ENCODE measurements at places on chromosomes 7 and 10.

DNA sequence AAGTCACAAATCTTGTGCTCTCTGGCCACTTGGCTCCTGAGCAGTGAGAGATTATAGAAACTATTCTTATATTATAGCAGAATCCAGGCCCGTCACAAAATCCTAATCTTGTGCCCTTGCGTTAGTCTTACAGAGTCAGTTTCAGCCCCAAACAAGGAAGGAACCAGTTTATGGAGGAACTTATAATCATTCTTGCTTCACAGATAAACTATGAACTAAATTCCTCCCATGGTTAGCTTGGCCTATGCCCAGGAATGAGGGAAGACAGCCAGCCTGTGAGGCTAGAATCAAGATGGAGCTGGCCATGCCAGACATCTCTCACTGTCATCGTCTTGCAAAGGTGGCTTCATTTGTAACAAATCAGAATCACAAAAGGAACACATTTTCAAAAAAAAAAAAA is 199.7 kb upstream of the PITRM1 start:
- DNase-seq, result no peak

- DNase-seq, result no peak
Observed at GRCh38 chr7:8151161-8151725, 110.7 kb downstream of the ICA1 start.

GRCh38 chr10:129796710-129797420 is 167.2 kb downstream of the EBF3 start:
- no peak for DNase-seq

DNA sequence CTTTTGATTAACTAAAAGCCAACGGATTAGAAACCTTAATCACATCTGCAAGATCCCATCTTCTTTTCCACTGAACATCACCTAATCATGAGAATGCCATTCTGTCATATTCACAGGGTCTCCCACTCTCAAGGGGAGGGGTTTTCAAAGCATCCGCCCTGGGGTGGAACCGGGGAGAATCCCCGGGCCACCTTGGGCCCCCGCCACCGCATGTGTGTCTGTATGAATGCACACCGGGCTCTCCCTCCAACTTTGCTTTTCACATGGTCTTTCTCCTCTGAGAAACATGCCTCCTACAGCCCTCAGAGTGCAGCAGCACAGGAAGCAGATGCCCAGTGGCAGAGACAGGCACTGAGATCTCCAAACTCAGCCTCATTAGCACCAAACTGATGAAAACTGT is 233.2 kb upstream of the PPP2R2D start:
- DNase-seq, result no peak

GRCh38 chr7:129903935-129904334 is 48.8 kb downstream of the UBE2H start:
- no peak for DNase-seq

- DNase-seq, result no peak
Observed at GRCh38 chr7:66627881-66628360, 760 bp upstream of the KCTD7 start.

- no peak for DNase-seq
Observed at GRCh38 chr10:78869508-78870454, 199.0 kb upstream of the ZMIZ1 start.

DNA sequence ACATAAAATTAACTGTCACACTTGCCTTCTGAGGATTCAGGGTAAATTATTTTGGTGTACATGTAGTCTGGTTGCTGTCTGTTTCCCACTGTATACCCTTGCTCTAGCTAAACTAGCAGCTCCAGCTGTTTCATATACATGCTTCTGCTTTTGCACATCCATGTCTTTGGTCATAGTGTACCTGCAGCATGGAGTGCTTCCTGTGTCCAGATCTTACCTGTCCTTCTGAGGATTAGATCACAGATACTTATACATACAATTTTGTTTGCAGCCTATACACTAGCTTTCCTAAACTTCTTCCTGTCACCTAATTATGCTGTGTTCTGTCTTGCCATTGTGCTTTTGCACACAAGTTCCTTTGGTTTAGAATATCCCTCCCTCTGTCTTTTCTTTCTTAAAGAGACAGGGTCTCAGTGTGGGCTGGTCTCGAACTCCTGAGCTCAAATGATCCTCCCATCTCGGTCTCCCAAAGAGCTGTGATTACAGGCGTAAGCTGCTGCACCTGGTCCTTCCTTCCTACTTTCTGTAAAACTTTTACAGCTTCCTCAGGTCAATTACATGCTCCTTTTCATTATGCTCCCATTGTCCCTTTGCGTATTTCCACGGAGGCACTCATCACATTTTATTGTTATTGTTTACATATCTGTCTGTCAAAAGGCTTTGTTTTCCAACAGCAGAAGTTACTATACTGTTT is 33.8 kb downstream of the TPST1 start:
- DNase-seq, result no peak

DNA sequence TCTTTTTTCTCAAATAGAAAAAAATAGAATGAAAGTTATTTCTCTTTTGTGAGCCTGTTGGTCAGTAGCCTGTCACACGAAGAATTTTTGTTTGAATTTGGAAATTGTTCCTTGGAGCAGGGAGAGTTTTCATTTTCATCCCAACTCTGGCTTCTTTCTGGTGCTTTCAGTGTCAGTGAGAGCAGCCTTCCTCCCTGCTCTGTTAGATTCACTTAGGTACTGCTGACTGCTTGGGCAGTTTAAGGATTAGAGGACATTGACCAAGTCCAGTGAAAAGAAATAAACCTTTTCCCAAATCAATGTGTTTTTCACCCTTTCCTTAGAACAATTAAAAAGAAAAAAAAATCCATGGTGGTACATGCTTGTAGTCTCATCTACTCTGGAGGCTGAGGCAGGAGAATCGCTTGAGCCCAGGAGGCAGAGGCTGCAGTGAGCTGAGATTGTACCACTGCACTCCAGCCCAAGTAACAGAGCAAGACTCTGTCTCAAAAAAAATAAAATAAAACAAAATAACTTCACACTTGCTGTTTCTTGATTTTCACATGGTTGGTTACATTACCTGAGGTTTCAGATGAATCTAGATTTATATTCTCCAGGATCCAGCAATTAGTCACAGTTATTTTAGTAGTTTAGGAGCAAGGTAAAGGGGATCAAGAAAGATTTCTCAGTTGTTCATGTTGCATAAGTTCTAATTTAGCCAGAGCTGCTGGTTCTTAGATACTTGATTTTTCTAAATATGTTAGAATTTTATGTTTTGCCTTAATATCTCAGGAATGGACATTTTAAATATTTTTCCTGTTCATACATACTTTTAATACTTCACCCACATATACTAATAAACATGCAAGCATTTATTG is 63.1 kb downstream of the ZNRF2 start:
- no peak for DNase-seq

GRCh38 chr7:35593899-35594298 is 101.0 kb downstream of the HERPUD2 start:
- DNase-seq, result no peak

DNA sequence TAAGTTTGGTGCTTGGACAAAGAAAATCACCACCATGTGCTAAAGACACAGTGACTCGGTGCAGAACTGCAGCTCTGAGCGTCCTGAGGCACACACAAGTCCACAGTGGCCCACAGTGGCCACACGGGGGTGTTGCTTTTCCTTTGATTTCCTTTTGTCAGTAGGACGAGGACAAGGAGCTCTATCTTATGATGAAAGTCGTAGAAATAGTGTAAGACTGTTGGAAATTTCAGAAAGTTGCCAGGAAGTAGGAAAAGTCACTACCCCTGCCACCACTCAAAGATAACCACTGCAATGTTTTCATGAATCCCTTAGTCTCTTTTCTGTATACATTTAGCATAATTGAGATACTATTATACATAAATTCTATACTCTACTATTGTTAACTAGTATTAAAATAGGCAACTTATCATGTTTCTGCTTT is 146.0 kb downstream of the TNS3 start:
- peak; percentile 26 for DNase-seq

- DNase-seq, result no peak
Observed at GRCh38 chr7:127833641-127834040, 181.6 kb downstream of the SND1 start.

DNA sequence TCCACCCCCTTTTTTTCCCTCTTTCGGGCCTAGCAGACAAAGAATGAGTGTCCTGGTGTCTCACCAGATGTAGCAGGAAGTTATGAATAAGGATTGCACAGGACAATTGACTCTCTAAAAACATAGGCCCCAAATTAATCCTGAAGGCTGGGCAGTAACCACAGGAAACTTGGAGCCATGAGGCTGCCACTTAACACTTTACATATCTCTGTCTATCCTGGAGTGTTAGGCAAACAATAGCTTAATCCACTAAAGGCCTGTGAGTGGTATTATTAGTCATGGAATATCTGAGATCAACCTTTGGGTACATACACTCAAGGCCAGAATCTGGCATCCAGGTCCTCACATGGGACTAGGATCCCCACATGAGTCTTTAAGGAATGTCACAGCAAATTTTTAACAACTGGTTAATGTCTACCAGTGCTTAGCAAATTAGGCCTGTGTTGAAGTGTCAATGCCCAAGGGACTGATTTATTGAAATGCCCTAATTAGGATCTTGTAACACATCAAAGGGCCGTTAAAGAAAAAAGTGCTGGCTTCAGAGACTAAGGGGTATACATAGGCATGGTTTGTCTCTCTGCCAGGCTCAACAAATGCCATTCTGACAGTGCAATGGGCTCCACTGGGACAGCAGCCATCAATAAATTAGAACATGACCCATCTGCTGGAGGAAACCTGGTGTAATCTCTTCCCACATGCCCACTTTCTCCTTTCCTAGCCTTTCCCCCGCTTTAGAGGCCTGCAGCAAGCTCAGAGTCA is 196.7 kb upstream of the TBX20 start:
- no peak for DNase-seq

- DNase-seq, result no peak
Observed at GRCh38 chr10:87092376-87092860, 2.2 kb downstream of the GLUD1 start.

- no peak for DNase-seq
Observed at GRCh38 chr7:30971840-30972563, 8.2 kb downstream of the GHRHR start.

- no peak for DNase-seq
Observed at GRCh38 chr10:110837418-110838171, 34.1 kb upstream of the PDCD4 start.

GRCh38 chr7:27627146-27627545 is 35.5 kb downstream of the HIBADH start:
- DNase-seq, result no peak

GRCh38 chr10:58516119-58516518 is 3.4 kb downstream of the BICC1 start:
- no peak for DNase-seq

GRCh38 chr10:11245510-11245909 is 227.8 kb downstream of the CELF2 start:
- no peak for DNase-seq

DNA sequence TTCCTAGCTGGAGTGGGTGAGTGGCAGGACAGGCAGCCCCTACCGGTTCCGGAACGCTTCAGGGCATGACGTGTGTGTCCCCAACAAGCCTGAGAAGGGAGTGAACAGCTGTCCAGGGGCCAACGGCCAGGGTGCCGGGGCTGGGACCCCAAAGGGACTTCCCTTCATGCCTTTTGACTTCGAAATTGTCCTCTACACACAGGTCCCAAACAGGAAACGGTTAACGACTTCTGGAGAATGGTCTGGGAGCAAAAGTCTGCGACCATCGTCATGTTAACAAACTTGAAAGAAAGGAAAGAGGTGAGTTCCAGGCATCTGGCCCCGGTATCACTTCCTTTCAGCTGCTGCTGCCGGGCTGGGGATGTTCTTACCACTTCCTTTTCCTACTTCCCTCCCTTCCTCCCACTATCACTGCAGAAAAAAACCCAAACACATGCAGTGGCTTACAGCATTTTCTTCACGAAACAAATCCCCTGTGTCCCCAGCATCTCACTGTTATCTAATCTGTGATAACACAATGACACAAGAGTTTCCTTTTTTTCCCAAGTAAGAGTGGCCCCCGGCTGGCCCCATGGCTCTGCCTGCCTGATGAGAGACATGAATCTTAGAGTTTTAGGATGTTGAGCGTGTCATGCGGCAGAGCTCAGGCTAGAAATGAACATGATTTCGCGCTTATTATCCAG is 63.2 kb downstream of the MKI67 start:
- no peak for DNase-seq

DNA sequence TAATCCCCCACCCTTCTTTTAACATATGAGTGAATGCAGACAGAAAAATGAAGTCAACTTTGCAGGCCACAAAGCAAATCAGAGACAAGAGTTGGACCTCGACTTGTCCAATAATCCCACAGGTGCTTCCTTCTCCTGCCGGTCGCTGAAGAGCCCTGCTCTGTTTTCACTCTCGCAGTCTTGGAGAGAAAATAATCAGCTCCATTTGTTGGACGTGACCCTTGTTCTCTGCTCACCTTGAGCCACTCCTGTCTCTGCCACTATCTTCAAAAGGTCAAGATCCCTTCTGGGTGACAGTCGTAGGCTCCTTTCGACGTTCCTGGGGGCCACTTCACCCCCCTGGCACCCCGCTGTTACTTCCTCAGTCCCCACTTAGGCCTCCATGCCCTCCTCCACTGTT is 2.8 kb upstream of the KLF6 start:
- DNase-seq, result no peak

- no peak for DNase-seq
Observed at GRCh38 chr10:110643653-110644597, at the start of gene RBM20. Gene RBM20, plus strand, starts transcription at chr10:110644336. Its CDS starts 119 bp downstream, at chr10:110644455.

DNA sequence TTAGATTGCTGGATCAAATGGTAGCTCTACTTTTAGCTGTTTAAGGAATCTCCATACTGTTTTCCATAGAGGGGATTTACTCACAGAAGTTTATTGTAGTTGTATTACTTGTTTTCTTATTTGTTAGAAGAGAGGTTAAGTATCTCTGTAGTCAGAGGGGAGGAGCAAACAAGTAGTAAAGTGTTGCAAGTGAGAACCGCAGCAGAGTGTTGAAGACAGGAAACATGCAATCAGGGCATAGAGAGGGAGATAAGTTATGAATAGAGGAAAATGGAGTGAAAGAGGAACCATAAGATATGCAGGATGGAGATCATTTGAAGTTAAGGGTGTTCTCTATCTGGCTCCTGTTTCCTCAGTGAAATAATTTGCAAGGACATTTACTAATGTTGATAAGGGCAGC is 331.4 kb upstream of the TMEM229A start:
- no peak for DNase-seq
